ENCODE measurements at places on chromosomes 2 and 18.

DNA sequence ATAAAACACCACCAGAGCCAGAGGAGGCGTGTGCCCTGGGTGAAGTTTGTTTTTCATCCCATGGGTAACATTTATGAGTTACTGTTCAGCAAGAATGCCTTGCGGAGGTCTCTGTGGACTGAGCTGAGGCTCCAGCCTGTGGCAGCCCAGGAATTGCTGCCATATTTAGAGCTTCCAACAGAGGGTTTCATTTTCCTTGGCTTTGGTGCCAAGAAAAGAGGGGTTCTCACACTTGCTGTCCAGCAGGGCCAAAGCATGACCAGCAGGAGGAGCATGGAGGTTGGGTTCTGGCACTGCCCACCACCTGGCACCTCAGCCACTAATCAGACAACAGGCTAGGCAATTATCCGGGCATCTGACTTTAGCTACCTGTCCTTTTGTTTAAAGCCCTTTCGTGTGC is 36.7 kb downstream of the EPAS1 start:
- no peak for DNase-seq

DNA sequence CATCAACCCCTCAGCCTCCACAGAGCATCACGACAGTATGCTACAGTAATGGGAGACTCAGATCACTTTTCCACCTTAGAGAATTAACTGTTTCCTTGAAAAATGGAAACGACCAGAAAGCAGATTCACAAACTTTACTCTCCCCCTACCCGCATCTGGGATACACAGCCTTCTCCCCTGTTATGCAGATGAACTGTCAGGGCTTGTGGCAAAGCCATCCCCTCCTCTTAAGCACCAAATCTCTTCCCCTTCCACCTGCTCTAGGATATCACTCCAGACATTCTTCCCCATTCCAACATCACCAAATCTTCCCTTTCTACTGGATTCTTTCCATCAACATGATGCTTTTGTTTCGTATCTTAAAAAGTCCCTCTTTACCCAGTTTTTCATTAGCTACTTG is 26.4 kb downstream of the NEB start:
- no peak for DNase-seq

GRCh38 chr2:197813093-197813787 is 8.8 kb downstream of the PLCL1 start:
- peak; percentile 43 for DNase-seq

GRCh38 chr2:229738024-229738625 is 23.8 kb upstream of the DNER start:
- no peak for DNase-seq

GRCh38 chr2:38509947-38510326 is 92.8 kb downstream of the HNRNPLL start:
- no peak for DNase-seq

GRCh38 chr2:195709901-195710806 is 53.1 kb downstream of the SLC39A10 start:
- no peak for DNase-seq

Data from D341Med (cell line).